Stimulated activated CD8-positive, alpha-beta memory T cell treated with anti-CD3 and anti-CD28 coated beads, Interleukin-7, amount 100 ng/mL, for 24 hours (primary cell): ENCODE measurements at places on chromosomes 11 and 22.
A peak's percentile ranks its signal among the peaks of the same experiment; 100 is the strongest.

- DNase-seq: no peak
Observed at GRCh38 chr11:73431396-73431795, 55.2 kb downstream of the RELT start.

GRCh38 chr11:69654001-69654659 is 13.2 kb downstream of the CCND1 start:
- DNase-seq: no peak

- DNase-seq: no peak
Observed at GRCh38 chr11:111347002-111347722, 31.9 kb downstream of the POU2AF1 start.

DNA sequence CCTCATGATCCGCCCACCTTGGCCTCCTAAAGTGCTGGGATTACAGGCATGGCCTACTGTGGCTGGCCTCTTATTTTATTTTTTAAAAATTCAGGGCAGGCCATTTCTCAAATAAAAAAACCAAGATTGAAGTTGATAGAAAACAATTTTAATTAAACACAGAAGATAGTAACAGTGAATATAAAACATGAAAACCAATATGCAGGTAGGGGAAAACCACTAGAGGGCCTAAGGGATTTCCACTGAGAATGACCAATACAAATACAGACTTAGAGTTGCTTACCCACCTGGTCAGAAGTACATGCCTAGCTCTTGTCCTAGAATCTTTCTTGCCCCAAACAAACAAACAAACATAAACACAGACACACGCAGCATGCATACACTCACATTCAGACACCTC is 1.7 kb upstream of the RTCB start:
- no peak for DNase-seq

- DNase-seq: no peak
Observed at GRCh38 chr11:78223320-78223954, 34.7 kb downstream of the USP35 start.

GRCh38 chr11:18371279-18371678 is 23.1 kb upstream of the LDHA start:
- no peak for DNase-seq

- DNase-seq: no peak
Observed at GRCh38 chr22:29550005-29550404, 3.6 kb downstream of the THOC5 start.

DNA sequence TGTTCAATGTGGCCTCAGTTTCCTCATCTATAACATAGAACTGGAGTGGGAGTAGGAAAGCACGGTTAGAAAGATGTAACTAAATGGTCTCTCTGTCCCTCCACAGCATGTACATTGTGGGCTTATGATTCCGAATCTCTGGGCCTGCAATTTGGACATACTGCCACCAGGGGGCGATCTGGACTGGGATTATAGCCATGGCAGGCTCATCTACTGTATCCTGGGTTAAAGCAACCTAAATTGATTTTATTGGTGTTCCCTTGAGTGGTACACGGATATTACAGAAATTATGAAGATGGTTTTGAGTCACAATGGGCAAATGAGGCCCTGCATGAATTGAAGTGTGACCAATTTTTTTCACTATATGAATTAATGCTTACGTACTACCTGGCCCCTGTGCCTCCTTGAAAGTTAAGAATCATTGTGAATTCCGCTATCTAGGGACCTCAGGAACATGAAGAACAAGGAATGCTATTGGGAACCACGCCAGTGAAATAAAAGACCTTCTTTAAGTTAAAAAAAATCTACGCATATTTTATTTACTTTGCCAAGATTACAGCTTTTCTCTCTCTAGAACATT is 32.9 kb downstream of the TST start:
- DNase-seq: peak; percentile 27

DNA sequence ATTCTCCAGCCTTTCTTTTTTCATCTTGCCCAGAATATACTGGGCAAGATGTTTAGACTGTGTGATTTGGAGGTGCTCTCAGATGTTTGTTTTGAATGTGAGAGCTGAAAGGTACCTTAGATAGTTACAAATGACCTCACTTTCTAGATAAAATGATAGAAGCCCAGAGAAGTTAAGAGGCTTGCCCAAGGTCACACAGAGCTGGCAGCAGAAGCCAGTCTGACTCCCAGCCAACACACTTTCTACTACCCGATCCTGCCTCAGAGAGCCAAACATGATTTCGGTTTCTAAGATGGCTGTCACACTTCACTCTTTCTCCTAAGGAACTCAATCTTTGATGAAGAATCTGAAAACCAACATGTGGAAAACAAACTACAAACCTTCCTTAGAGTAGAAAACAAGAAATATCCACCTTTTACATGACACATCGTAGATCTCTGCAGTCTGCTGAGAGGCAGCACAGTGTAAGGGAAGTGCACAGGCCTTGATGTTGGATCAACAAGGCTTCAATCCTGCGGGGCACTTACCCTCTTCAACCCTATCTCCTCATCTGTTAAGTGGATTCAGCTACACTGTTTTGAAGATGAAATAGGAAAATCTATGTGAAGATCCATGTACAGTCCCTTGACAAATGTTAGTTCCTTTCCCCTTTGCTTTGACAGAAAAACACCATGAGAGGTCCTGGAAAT is 58.6 kb downstream of the SYTL2 start:
- DNase-seq: no peak

- DNase-seq: no peak
Observed at GRCh38 chr11:102891736-102892135, 17.0 kb upstream of the MMP12 start.

DNA sequence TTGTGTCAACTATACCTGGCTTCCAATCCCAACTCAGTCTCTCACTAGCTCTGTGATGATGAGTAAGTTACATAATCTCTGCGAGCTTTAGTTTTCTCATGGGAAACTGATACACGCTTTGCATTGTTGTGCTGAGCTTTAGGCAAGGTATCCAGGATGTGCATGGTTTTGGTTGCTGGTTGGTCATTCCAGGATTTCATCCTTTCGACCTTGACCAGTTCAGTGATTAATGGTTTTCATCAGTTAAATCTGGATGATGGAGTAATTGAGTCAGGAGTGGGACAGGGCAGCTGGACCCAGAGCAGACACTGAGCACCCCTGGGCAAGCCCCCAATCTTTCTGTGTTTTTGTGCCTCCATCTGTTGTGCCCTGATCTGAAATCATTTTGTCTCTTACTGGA is 417.3 kb upstream of the CADM1 start:
- no peak for DNase-seq

GRCh38 chr22:38298312-38299005 is 18.8 kb downstream of the CSNK1E start:
- DNase-seq: no peak

GRCh38 chr11:2998073-2998850 is 6.1 kb upstream of the NAP1L4 start:
- DNase-seq: no peak

GRCh38 chr11:71352748-71353147 is 95.4 kb downstream of the DHCR7 start:
- DNase-seq: no peak

GRCh38 chr11:10931761-10932670 is 74.2 kb upstream of the ZBED5 start:
- no peak for DNase-seq
